ENCODE measurements at places on chromosomes 13 and 19.

GRCh38 chr13:106403280-106403679 is 132.2 kb downstream of the EFNB2 start:
- no peak for DNase-seq

DNA sequence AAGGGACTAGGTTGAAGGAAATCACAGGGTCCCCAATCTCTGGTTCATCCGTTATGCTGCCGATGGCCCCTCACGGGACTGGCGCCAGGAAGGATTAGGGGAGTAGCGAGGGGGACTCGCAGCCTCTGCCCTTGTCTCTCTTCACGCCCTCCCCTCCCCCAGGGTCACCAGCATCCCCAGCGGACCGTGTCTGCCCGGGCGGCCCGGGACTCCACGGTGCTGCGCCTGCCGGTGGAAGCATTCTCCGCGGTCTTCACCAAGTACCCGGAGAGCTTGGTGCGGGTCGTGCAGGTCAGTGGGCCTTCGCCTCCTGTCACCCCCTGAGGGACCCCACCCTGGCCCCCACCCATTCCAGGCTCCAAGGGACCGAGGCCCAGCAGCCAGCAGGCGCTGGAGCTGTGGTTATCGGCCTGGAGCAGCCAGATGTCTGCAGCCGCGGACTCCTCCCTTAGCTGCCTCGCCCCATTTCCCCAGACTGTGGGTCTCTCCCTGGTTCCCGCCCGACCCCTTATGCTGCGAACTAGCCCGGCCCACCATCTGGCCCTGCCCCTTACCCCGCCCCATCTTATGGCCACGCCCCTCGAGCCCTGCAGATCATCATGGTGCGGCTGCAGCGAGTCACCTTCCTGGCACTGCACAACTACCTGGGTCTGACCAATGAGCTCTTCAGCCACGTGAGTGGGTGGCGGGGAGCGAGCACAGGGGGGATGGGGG is 5.4 kb downstream of the PNPLA6 start:
- no peak for DNase-seq

GRCh38 chr13:53800011-53800410 is 771.4 kb downstream of the OLFM4 start:
- no peak for DNase-seq

GRCh38 chr19:246551-246950 is 44.7 kb downstream of the PLPP2 start:
- no peak for DNase-seq

Data from muscle of back (tissue), 13 donors.